Activated CD4-positive, alpha-beta T cell treated with anti-CD3 and anti-CD28 coated beads, Interleukin-2, amount 50 U/mL, for 24 hours (primary cell): ENCODE measurements at places on chromosomes 5 and 9.

- DNase-seq: no peak
Measured at GRCh38 chr5:92758552-92758951, 822.5 kb downstream of the NR2F1-AS1 start.

DNA sequence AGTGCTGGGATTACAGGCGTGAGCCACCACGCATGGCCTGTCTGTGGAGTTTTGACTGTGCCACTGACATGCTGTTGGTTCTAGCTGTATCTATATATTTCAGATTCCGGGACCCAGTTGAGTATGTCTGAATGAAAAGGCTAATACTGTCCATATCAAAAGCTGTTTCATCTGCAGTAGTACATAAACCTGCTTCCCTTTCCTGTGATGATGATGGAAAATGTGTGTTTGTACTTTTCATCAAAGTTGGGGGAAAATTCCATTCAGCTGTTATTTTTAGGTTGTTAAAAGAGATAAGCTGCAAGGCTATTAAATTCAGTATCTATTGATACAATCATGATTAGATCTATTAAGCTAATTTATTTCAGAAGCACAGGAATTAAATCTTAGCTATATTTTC, 237.6 kb upstream of the ADAMTSL1 start:
- no peak for DNase-seq

GRCh38 chr9:134502809-134503211, 138.8 kb upstream of the COL5A1 start:
- DNase-seq: no peak

DNA sequence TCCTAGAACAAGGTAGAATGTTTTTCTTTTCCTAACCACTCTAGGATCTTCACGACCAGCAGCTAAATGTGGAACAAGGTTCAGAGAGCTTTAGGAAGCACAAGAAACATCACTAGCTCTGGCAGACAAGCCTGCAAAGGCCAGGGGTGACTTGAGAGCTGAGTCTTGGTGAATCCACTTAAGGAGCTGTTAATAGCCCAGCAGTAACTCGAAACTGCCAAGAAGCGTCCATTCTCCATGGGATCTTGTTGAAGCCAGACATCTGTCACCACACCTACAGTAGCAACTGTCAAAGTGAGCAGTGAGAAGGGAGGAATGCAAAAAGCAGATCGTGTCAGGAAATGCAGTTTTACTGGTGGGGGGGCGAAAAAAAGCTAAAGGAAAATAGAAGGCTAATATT, 87.2 kb downstream of the ATPSCKMT start:
- DNase-seq: no peak

DNA sequence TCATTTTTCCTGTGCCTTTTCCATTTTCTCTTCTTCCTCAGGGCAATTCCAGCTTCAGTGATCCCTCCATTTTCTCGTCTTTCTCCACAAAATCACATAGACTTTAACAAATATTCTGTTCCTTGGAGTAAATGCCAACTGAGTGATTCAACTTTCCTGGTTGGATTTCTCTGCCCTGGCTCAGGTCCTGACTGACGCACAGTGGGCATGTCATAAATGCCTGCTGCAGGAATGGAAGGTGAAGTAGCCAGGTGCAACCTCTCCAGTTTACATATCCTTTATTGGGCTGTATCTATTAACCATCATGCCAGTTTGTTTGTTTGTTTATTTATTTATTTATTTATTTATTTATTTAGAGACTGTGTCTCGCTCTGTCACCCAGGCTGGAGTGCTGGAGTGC, 95.1 kb downstream of the MEF2C start:
- no peak for DNase-seq

DNA sequence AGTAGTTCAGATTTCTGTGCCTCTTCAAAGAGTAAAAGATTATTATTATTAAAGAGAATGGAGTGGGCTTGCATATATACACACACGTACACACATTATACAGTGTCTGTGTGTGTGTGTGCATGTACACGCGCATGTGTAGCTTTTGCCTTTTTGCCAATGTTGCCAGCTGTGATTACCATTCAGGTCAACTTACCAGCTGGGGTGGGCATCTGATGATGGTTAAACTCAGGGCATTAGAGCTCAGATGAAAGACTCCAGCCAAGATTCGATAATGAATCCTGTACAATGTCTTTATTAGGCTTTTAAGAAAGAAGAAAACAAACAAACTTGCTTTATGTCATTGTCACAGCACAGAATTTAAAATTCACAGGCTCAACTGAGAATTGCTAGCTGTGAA, 296.5 kb upstream of the DMAC1 start:
- DNase-seq: no peak
